T follicular helper cell (primary cell): ENCODE measurements at places on chromosomes 12 and 14.
A peak's percentile ranks its signal among the peaks of the same experiment; 100 is the strongest.

DNA sequence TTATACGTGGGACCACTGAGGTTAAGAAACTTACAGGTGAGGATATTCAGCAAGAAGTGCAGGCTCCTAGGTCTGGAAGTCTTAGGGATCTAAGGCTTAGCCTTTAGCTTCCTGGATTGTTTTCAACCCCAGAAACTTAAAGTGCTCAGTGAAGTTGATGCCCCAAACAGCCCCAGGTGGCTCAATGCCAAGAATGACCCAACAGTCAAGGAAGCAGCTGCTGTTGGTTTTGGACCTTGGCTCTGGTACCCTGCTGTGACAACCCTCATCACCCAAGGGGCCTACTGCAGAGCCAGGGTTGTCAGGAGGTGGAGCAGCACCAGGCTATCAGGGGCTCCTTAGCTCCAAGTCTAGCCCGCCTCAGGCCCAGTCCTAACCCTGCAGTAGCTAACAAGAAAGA lies 36.8 kb downstream of the VDR start:
- no peak for DNase-seq

DNA sequence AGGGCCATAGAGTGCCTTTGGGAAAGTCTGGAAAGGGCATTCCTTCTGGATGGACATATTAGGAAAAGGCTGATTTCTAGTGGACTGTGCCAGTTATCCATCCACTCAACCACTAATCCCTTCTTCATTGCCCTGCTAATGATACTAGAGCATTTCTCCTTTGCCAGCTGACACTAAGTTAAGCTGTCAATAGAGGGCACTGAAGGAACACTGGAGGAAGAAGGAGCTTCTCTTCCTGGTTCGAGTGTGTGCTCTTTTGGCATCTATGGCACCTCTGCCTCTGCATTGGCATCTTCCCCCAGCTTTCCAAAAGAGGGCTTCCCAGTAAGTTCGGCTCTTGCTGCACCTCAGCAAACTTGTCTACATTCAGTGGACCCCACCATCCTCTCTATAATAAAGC lies 165.4 kb downstream of the DERA start:
- no peak for DNase-seq

DNA sequence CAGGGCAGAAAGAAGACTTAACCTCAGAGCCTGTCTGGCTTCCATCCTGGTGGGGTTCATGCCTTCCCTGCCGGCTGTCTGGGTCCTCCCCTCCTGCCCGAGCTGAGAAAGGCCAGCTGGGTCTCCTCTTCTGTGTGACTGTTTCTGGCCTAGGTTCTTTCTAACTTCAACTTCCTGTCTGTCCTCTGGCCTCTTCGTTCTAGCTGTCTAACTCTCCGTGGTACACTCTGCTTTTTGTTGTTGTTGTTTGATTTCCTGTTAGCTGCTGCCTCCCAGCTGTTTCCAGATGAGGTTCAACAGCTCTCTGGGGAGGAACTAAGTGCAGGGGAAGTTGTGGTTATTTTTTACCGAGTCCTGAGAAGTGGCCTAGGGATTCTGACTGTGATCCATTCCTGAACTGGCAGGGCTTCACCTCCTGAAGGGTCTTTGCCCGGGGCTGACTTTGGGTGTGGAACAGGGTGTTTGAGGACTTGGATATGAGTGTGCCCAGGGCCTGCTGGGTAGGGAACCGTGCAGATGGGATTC lies 3.2 kb downstream of the MLXIP start:
- DNase-seq: peak; percentile 32

- DNase-seq: no peak
Measured at GRCh38 chr14:76348898-76349297, 27.0 kb upstream of the ESRRB start.

- DNase-seq: no peak
Measured at GRCh38 chr12:57370696-57371095, 60.1 kb downstream of the R3HDM2 start.

- DNase-seq: no peak
Measured at GRCh38 chr12:65269603-65270002, 8.9 kb upstream of the MSRB3 start.

GRCh38 chr12:109740694-109741245 lies 27.1 kb downstream of the FAM222A start:
- DNase-seq: no peak

GRCh38 chr14:74405663-74406062 lies 20.3 kb downstream of the SYNDIG1L start:
- no peak for DNase-seq

DNA sequence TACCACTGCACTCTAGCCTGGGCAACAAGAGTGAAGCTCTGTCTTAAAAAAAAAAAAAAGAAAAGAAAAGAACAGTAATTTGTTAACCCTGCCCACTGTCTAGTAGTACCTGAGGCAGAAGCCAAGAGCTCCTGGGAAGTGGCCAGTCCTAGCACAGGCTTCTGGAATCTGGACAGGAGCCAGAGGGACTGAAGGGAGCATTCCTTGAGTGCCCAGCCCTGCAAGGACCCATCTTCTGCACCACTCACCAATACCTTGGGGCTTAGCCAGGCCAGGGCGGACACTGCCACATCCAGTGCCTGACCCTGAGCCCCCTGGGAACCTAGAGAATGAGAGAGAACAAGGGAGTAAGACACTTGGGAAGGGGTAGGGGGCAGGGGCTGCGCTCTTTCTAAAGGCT lies 33.7 kb downstream of the PARP2 start:
- DNase-seq: no peak

GRCh38 chr12:51813931-51814310 lies 34.6 kb downstream of the FIGNL2 start:
- DNase-seq: no peak

- no peak for DNase-seq
Measured at GRCh38 chr14:102778338-102779083, 1.3 kb downstream of the TRAF3 start.

GRCh38 chr12:3912863-3913262 lies 39.7 kb upstream of the PARP11 start:
- DNase-seq: no peak

DNA sequence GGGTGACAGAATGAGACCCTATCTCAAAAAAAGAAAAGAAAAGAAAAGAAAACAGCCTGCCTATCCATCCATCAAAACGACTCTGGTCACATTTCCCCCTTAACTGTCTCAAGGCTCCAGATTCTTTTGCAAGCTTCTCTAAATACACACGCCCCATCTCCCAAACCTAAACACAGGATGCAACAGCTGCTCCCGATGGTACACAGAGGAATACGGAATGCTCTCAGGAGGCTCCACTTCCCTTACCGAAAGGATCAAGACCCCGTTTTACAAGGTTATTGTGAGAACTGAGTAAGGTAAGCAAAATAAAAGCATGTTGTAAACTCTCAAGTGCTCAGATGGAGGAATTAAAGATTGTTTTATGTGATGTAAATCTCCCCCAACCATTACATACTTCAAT lies 62.3 kb downstream of the NT5DC3 start:
- DNase-seq: no peak

- DNase-seq: no peak
Measured at GRCh38 chr12:67811437-67812361, 163.2 kb downstream of the DYRK2 start.
